ENCODE measurements at places on chromosomes 3 and 15. TPM values are rescaled to one million over a fixed set of nuclear protein-coding genes. Genes with fewer than 3 reads are reported as not detected.

Gene MASP1
- total RNA-seq: not detected

Gene PTH1R
- not detected for total RNA-seq

- H3K4me1 ChIP-seq: no peaks in the 10 kb centered on the region
- no peaks in the 10 kb centered on the region for H3K36me3 ChIP-seq
- H3K27me3 ChIP-seq: peaks cover 7% of the 10 kb centered on the region
- no peak overlapping the region for H3K27ac ChIP-seq
Measured at GRCh38 chr3:13718436-13718835, 161.4 kb downstream of the WNT7A start.

Gene ANKRD34C
- not detected for total RNA-seq

GRCh38 chr3:171522651-171523050 is 62.4 kb upstream of the TNIK start:
- no peak overlapping the region for H3K27ac ChIP-seq
- no peaks in the 10 kb centered on the region for H3K4me1 ChIP-seq
- H3K36me3 ChIP-seq: peaks cover 1% of the 10 kb centered on the region
- peaks cover 6% of the 10 kb centered on the region for H3K27me3 ChIP-seq
- no peak overlapping the region for H3K4me3 ChIP-seq

Gene MED12L
- total RNA-seq: 4.9 TPM

- peak overlapping the region; percentile 80 for H3K27ac ChIP-seq
- H3K4me1 ChIP-seq: peaks cover 70% of the 10 kb centered on the region
- H3K27me3 ChIP-seq: peaks cover 61% of the 10 kb centered on the region
- H3K4me3 ChIP-seq: peak overlapping the region; percentile 75
Measured at GRCh38 chr15:94584833-94585244, 353.5 kb downstream of the MCTP2 start.

GRCh38 chr15:78651007-78651406 is 10.0 kb upstream of the CHRNB4 start:
- H3K4me3 ChIP-seq: no peak overlapping the region
- DNase-seq: no peak

DNA sequence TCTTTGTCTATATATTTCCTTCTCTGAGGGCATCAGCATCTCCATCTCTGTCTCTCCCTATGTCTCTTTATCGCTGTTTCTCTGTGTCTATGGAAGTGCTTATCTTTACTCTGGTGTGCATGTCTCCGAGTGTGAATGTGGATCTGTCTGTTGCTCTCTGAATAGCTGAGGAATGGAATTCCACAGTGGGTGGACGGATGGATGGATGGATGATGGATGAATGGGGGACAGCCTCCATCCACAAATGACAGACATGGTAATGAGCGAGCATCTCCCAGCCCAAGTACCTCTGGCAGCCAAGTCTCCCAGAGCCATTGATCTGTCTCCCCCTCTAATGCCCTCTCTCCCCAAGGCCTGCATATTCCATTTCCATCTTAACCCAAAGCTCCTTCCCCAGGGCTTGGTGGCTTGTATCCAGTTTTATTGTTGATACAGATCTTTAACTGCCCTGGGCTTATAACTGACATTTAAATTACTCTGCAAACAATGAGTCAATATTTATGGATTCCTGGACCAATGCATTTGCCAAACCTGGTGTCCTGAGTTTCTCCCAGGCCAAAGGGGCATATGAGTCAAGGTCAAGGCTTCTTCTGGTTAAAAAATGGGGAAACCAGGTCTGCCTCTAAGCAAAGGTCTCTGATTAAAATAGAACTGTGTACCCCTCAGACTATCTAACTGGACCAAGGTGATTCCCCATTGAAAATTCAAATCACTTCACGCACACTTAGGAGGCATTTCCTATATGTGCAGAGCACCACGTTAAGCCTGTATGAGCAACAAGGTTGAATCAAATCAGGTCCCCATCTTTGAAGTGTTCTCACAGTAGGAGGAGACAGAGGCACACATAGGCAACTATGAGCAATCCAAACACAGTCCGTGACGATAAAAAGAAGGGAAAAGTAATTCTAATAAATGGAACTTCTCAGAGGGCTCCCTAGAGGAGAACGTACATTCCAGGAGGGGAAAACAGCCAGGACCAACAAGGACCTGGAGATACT is 109.9 kb downstream of the TLE3 start:
- H3K36me3 ChIP-seq: no peaks in the 10 kb centered on the region
- DNase-seq: no peak
- H3K4me3 ChIP-seq: no peak overlapping the region
- no peaks in the 10 kb centered on the region for H3K4me1 ChIP-seq
- H3K27me3 ChIP-seq: peaks cover 12% of the 10 kb centered on the region

GRCh38 chr15:101570241-101570640 is 80.7 kb upstream of the PCSK6 start:
- no peaks in the 10 kb centered on the region for H3K36me3 ChIP-seq
- no peaks in the 10 kb centered on the region for H3K27me3 ChIP-seq
- no peak for DNase-seq
- no peak overlapping the region for H3K27ac ChIP-seq
- H3K4me1 ChIP-seq: no peaks in the 10 kb centered on the region

GRCh38 chr15:39172380-39173281 is 408.2 kb upstream of the THBS1 start:
- no peak for DNase-seq
- H3K36me3 ChIP-seq: no peaks in the 10 kb centered on the region
- peaks cover 14% of the 10 kb centered on the region for H3K27me3 ChIP-seq
- no peak overlapping the region for H3K4me3 ChIP-seq
- no peaks in the 10 kb centered on the region for H3K4me1 ChIP-seq

DNA sequence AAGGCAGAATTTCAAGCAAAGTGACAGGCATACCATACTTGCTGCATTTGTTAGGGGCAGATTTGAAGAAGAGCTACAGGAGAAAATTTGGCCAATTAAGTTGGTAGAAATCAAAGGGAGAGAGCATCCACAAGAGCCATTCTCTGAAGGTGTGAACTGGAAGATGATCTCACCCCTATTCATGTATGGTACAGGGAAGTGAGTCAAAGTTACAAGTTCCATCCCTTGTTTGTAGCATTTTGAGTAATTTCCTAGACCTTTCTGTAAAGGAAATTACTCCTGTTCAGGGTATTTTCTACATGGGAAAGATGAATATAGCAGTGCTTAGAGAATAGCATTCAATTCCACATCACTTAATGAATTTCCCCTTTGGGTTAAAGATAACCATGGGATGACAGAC is 28.4 kb downstream of the TTC14 start:
- H3K36me3 ChIP-seq: peaks cover 11% of the 10 kb centered on the region
- no peak for DNase-seq
- no peak overlapping the region for H3K27ac ChIP-seq
- no peak overlapping the region for H3K4me3 ChIP-seq
- H3K4me1 ChIP-seq: peaks cover 12% of the 10 kb centered on the region

GRCh38 chr3:177735431-177735830 is 538.1 kb upstream of the TBL1XR1 start:
- H3K27me3 ChIP-seq: no peaks in the 10 kb centered on the region
- no peak overlapping the region for H3K27ac ChIP-seq
- no peak for DNase-seq
- H3K4me3 ChIP-seq: no peak overlapping the region
- no peaks in the 10 kb centered on the region for H3K4me1 ChIP-seq

Gene TUSC2
- total RNA-seq: 29.9 TPM

- no peaks in the 10 kb centered on the region for H3K4me1 ChIP-seq
- H3K4me3 ChIP-seq: no peak overlapping the region
- H3K36me3 ChIP-seq: no peaks in the 10 kb centered on the region
- no peak for DNase-seq
Measured at GRCh38 chr3:135865553-135865952, 100.0 kb upstream of the PPP2R3A start.

Gene CLDN16
- total RNA-seq: not detected

Gene IGSF11
- total RNA-seq: 0.18 TPM

Gene MTFMT
- total RNA-seq: 18.8 TPM

DNA sequence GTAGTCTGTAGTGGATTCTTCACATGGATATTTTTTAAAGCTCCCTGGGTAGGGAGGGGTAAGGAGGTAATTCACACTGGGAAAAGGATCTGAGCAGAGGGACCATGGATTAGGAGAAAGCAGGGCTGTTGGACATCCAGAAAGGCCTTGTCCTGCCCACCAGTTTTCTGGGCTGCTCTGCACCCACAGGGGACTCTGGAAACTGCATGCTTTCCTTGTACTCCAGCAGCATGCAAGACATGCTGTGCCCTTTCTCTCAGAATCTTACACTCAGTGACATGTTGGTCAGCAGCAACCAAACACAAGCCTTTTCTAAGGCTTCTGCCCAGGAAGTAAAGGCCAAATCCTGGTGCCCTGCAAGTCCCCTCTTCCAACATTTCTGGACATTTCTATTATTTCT is 2.5 kb upstream of the FBN1 start:
- H3K36me3 ChIP-seq: no peaks in the 10 kb centered on the region
- no peak overlapping the region for H3K27ac ChIP-seq
- DNase-seq: no peak
- H3K27me3 ChIP-seq: peaks cover 43% of the 10 kb centered on the region
- H3K4me3 ChIP-seq: no peak overlapping the region

DNA sequence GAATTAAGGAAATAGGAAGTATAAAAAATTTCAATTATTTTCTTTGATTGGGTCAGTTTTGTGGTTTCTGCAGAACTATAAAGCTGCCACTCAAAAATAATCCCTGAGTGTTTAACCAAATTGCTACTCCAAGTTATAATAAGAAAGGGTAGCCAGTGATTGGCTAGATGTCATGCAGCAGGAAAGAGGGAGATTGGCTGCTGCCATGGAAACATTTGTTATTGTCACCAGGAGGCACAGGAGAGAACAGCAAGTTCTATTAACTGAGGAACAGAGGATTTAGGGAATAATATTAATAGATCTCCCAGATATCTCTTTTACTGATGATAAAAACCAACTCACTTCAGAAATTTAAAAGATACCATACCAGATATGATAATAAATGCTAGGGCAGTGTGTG is 42.6 kb downstream of the CLDN1 start:
- H3K27ac ChIP-seq: no peak overlapping the region
- no peak overlapping the region for H3K4me3 ChIP-seq
- no peak for DNase-seq
- no peaks in the 10 kb centered on the region for H3K36me3 ChIP-seq

GRCh38 chr15:77860071-77860691 is 217.3 kb downstream of the TBC1D2B start:
- no peak overlapping the region for H3K27ac ChIP-seq
- no peak for DNase-seq
- no peak overlapping the region for H3K4me3 ChIP-seq
- no peaks in the 10 kb centered on the region for H3K4me1 ChIP-seq

Gene SLC28A2
- total RNA-seq: not detected

Gene CEMIP
- 0.03 TPM for total RNA-seq

DNA sequence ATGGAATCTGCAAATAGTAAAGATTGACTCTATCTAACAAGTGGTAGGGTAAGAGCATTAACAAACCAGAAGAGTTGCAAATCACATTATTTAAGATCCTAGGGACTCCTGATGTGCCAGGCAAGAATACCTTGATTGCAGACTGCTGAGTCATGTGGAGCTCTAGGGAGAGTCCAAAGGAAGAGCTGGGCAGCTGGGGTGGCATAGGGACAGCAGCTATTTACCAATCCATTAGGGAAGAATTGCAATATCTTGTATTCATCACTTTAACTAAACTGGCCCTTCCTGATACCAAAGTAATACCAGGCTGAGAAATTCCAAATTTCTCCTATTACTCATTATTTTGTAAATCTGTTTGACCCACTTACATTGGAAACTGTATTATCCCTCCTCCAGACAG is 52.2 kb upstream of the ACP3 start:
- no peak for DNase-seq
- H3K36me3 ChIP-seq: no peaks in the 10 kb centered on the region
- H3K27ac ChIP-seq: no peak overlapping the region

- peaks cover 16% of the 10 kb centered on the region for H3K27me3 ChIP-seq
- no peaks in the 10 kb centered on the region for H3K36me3 ChIP-seq
- H3K27ac ChIP-seq: no peak overlapping the region
Measured at GRCh38 chr3:148861277-148861869, 3.7 kb upstream of the CPA3 start.

DNA sequence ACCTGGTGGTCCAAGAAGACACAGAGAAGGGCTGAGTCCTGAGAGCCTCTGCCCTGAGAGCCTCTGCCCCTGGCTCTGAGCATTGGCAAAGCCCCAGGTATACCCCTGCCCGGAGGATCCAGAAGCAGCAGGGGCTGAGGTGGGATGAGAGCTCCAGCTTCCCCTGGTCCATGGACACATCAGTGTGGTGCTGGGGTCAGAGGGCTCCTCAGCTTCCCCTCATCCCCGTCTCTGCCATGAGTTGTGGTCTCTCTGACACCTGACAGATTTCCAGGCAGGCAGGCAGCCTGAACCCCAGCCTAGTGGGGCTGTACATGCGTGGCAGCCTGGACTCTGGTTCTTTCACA is 3.5 kb upstream of the KLF15 start:
- peaks cover 8% of the 10 kb centered on the region for H3K4me1 ChIP-seq
- no peak for DNase-seq
- H3K36me3 ChIP-seq: no peaks in the 10 kb centered on the region
- no peak overlapping the region for H3K27ac ChIP-seq

GRCh38 chr3:98710067-98710659 is 53.0 kb upstream of the ST3GAL6 start:
- H3K27me3 ChIP-seq: no peaks in the 10 kb centered on the region

DNA sequence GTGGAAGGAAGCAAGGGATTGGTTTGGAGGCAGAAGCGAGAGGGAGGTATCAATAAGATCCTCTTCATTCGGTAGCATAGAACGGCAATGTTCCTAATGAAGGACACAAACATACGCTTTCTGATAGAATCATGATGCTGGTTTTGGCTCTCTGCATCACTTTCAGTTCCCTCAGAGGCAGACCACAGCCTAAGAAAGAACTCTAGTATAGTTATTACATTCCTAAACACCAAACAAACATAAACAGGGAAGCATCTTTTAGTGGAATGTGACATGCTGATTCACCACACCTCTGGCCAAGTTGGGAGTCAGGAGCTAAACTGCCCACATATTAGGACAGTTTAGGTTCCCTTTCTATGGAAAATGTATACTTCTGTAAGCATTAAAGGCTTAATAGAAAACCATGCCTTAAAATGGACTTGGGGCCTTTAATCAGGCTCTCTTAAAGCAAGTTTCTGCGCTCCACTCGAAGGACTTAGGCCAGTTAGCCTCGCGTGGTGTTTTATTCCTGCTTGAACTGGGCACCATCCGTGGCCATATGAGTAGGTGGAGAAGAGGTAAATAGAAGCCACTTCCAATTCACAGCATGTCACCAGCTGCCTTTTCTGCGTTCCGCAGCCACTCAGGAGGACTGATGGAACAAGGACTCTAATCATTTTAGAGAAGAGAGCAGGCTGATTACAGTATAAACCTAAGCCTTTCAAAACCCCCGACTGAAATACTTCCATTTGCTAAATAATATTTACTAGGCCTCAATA is 53.7 kb downstream of the CD47 start:
- H3K36me3 ChIP-seq: peaks cover 18% of the 10 kb centered on the region
- H3K27ac ChIP-seq: no peak overlapping the region
- DNase-seq: no peak
- H3K4me3 ChIP-seq: no peak overlapping the region
- H3K4me1 ChIP-seq: peaks cover 8% of the 10 kb centered on the region
- no peaks in the 10 kb centered on the region for H3K27me3 ChIP-seq

GRCh38 chr3:42800251-42800650 is 4.0 kb downstream of the HIGD1A start:
- H3K36me3 ChIP-seq: peaks cover 20% of the 10 kb centered on the region
- no peak for DNase-seq
- H3K4me3 ChIP-seq: no peak overlapping the region

Gene P2RY13
- total RNA-seq: not detected

Data from activated T-helper 1 cell treated with anti-CD3 and anti-CD28 coated beads, Interleukin-12 subunit alpha, Interleukin-12 subunit beta, Interleukin-2, Interleukin-4 antibody, amounts not matched to agents 30 ng/mL and 10 ng/mL and 1 ng/mL, durations not matched to agents 14 hours and 24 hours and 36 hours (primary cell).